ENCODE measurements at places on chromosomes 7 and 10.

- DNase-seq, result no peak
Observed at GRCh38 chr10:103395754-103396066, 565 bp downstream of the ATP5MK start.

DNA sequence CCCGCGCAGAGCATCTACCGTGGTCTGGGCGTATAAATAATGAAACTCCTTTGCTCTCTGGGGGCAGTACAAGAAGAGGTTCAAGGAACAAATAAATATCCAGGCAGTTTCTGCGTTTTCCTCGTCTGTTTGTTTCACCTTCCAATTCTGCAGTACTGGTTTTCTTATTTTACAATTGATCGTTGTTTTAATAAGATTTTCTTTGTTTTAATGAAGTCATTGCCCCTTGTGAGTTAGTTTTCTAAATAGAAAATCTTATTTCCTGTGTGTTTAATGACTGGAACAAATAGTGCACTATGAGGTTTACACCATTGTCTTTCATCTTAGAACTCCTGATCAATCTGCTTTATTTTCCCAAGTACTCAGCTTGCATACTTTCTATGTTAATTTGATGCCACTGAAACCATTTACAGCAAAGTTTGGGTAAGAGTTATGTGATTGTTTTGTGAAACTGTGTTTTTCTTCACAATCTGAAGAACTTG is 1.2 kb downstream of the PLEKHA1 start:
- DNase-seq, result no peak

- no peak for DNase-seq
Observed at GRCh38 chr7:82105463-82105862, 335.6 kb upstream of the HGF start.

GRCh38 chr10:42984761-42985325 is 92.0 kb upstream of the RET start:
- DNase-seq, result no peak

DNA sequence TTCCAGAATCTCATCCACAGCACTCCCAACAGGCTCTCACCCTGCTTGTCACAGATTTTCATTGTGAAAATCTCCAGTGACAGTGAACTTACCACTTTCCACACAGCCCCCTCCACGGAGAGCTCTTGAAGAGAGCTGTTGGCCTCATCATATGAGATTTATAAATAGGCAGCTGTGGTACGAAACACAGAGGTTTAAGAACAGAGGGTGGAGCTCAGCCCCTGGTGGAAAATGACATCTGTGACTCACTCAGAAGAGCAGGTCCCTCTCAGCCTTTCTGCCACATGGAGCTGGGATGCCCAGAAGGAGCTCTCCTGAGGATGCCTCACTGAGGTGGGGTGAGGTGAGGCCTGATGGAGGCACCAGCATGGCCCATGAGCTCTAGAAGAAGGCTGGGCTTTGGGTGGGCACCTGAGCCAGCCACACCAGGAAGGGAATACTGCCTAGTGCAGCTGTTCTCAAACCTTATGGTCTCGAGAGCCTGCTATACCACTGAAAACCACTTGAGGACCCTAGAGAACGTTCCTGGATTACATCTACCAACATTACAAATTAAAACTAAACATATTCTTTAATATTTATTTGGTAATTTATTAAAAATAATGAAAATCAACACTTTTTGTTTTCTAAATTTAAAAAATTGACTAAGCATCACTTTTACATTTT is 25.8 kb upstream of the EEPD1 start:
- no peak for DNase-seq

DNA sequence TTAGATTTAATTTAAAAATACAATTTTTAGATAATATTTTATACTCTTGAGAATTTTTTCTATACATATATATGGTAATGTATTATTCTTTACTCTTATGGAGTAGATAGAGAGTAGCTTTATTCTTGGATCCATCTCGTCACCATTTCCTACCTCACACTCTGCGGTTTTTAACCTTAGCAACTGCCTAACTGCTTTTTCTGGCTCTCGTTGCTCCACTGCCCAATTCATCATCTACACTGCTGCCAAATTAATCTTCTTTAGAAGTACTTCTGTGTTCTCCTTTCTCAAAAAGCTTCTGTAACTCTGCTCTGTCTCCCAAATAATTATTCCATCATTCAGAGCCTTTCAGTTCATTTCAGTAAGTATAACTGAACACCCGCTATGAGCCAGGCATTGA is 35.3 kb downstream of the CAPZA2 start:
- no peak for DNase-seq

DNA sequence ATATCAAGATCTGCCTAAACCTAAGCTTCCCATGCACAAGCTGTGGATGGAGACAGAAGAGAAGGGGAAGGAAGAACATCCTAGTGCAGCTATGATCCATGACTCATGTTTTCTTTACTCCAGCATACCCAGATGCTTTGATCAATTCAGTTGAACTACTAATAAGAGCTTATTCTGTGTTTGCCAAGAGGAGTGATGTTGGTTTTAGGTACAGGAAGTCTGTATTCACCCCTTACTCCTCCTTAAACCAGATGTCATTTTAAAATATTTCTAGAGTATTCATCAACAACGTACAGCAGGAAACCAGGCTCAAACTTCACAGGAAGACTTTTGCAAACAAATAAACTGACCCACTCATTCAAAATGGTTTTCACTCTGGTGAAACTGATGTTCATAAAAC is 29.2 kb downstream of the PANK1 start:
- no peak for DNase-seq

DNA sequence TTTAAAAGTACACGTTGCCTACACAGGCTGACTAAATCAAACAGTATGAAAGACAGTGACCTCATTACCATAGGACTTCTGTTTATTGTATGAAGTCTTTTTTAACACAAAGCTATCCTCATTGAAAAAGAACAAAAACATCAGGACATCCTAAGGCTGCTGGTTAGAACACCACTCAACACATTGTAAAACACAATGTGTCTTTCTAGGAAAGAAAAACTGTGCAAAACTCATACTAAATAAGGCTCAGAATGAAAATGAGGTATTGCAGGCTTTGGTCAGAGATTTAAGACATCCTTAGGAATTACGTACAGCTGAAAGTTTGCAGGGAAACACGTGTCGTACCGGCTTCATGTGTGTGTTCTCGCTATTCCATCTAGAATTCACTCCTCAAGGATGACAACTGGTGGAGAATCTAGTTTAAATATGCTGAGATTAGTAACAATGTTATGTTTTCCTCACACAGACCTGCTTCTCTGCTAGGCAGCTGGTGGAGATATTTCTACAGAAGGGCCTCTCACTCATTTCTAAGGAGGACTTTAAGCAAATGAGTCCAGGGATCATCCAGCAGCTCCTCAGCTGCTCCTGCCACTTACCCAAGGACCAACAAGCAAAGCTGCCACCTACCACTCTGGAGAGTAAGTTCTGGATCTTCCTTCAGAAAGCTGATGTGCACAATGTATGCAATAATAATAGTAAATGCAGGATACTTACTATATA is 29.3 kb downstream of the SLC39A12 start:
- DNase-seq, result no peak

DNA sequence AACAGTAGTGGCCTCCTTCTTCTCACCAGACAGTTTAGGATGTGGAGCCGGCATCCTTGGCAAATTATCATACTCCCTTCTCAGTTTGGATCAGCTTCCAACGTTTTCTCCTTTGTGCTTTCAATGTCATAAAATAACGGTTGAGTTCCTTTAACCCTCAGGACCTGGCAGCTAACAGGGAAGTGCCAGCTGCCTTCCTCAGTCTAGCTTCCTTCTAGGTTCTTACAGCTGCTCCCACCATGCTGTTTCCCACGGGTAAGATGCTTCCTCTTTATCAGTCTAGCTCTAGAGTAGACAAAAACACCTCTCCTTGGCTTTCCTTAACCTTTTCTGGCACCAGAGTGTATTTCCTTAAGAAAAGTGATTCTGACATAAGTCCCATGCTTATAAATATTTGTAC is 33.2 kb downstream of the BLVRA start:
- DNase-seq, result no peak

- DNase-seq, result no peak
Observed at GRCh38 chr7:130421684-130422083, 19.1 kb downstream of the CEP41 start.

DNA sequence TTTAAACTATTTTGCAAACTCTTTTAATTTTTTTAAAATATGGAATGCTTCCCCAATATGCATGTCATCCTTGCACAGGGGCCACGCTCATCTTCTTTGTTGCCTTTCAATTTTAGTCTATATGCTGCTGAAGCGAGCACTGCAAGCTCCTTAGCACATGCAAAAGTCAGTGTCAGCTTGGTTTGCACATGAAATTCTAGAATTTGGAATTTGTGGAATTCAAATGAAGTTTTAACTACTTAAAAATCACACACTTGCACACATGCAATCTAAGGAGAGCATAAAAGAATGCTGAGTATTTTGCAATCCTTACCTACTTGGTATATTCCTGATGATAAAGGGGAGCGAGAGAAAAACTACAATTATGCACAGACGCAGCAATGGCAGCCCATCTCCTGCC is 78.3 kb upstream of the ATP6V0A4 start:
- no peak for DNase-seq

- no peak for DNase-seq
Observed at GRCh38 chr7:75038508-75038907, 35.1 kb downstream of the RCC1L start.

DNA sequence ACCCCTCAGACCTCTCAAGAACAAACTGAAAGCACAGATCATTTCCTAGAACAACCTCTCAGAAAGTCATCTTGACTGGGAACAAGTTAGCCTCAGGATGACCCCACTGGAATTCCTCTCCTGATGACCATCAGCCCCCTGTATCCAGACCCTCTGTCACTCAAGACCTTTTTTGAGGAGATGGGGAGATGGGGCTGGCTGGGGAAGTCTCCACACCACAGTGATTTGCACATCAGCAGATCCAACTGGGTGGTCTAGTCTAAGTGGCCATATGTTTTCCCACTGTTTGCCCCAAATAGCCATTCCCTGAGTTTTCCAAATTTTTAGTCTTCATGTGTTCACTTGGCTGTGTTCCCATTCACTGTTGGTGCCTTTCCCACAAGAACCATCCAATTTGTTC is 452.4 kb upstream of the NPVF start:
- no peak for DNase-seq

GRCh38 chr10:21445163-21445562 is 80.3 kb downstream of the SKIDA1 start:
- no peak for DNase-seq

DNA sequence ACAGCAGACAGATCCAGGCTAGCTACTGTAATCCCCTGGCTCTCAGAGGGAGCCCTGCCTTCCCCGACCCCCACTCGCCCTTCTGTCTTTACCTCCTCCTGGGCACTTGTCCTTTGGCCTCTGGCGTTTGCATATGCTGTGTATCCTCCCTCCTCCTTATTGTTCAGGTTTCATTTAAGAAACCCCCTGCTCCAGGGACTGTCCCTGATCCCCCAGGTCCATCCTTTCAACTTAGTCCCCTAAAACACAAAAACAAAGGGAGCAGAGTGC is 25.7 kb downstream of the GRID1 start:
- DNase-seq, result no peak

GRCh38 chr7:41529831-41530230 is 173.1 kb downstream of the INHBA start:
- no peak for DNase-seq
